Retina (tissue), 1 donor: ENCODE measurements at places on chromosomes 5 and 9.

GRCh38 chr9:133379153-133380086, 3.3 kb downstream of the STKLD1 start:
- no peak for DNase-seq

DNA sequence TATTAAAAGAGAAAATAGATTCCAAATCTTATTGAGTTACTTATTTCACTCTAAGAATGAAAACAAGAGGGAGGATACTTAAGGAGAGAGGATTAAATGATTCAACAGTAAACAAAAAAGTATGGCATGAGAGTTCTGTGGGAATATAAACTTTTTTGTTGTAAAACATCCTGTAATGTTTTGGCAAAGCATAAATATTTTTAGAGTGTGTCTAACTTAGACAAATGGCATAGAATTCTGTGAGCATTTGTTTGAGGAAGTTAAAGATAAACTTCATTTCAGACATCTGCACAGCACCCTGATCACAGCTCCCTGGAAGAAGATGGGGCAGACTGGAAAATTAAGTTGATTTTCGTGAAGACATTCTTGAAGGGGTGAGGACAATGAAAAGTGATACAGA, 246.8 kb upstream of the HAPLN1 start:
- DNase-seq, result no peak

GRCh38 chr5:171689853-171690417, 95.7 kb upstream of the SMIM23 start:
- DNase-seq, result no peak

- no peak for DNase-seq
Measured at GRCh38 chr9:35852267-35852815, 17.9 kb downstream of the OR13J1 start.

GRCh38 chr5:138629392-138629791, 54.2 kb upstream of the HSPA9 start:
- no peak for DNase-seq

GRCh38 chr5:17694914-17695313, 60.7 kb downstream of the TAF11L14 start:
- DNase-seq, result no peak

GRCh38 chr9:111961009-111961408, 64.4 kb downstream of the UGCG start:
- DNase-seq, result no peak

GRCh38 chr9:35269919-35270318, 108.1 kb downstream of the UNC13B start:
- no peak for DNase-seq

- DNase-seq, result no peak
Measured at GRCh38 chr5:122942164-122942914, 94.2 kb downstream of the PPIC start.

DNA sequence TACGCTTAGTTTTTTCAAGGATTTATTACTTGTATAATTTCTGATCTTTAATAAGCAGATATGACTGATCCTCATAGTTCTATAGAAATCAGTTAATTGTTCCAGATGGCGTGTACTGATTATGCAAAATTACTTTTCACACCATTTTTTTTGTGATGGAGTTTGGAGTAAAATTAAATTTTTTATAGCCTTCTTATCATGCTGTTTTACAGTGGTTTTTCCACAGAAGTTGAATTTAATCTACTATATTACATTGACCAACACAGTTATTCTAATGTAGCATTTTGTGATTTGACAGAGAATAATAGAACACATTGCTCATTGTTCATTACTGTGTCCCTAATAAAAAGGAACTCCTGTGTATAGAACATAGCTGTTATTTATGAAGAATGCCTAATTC, 111.1 kb downstream of the MVB12B start:
- DNase-seq, result no peak

DNA sequence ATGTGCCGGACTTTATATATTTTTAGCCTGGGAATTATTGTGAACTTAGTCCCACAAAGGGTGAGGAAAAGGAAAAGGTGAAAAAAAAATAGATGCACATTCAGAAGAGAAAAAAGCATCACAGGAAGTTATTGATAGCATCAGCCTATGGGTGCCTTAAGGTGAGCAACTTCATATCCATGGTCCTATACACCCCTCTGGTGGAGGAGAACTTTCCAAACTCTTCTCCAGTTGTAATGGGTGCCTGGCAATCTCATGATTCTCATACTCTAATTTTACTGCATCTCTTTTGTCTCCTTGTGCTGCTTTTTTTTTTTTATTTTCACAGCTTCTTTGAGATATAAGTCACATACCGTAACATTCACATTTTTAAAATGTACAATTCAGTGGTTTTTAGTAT, 107.4 kb downstream of the JAKMIP2 start:
- DNase-seq, result no peak

GRCh38 chr9:136534366-136534765, 11.5 kb downstream of the NOTCH1 start:
- DNase-seq, result no peak

GRCh38 chr5:79791843-79792242, 102.2 kb downstream of the CMYA5 start:
- DNase-seq, result no peak

DNA sequence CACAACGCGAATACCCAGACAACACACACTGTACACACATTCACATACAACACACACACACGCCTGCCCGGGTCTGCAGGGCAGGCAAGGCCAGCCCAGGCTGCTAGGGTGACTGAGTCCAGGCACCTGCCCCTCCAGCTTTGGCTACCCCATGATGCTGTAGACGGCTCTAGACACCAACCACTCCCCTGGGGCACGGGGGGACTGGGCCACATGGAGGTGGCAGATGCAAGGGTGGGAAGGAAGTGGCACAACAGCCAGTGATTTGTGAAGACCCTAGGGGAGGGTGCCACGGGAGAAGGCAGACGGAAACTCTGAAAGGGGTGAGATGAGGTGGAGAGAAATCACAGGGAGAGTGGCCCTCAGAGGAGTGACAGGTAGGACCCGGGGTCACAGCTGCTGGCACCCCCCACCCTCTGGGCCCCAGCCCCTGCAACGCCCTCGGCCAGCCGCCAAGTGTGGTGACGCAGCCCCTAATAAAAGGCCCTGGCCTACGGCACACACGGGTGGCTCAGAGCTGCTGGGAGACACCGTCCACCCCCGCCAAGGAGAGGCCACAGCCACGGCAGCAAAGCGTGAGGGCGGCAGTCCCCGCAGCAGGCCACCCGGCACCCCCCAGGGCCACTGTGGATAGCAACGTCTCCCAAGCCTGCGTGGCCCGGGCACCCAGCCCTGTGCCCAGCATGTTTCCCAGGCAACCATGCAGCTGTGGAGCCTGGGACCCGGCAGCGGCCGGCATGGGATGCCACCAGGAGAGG, 6.6 kb upstream of the CCDC187 start:
- no peak for DNase-seq
